ENCODE measurements at places on chromosomes 12 and 14.

DNA sequence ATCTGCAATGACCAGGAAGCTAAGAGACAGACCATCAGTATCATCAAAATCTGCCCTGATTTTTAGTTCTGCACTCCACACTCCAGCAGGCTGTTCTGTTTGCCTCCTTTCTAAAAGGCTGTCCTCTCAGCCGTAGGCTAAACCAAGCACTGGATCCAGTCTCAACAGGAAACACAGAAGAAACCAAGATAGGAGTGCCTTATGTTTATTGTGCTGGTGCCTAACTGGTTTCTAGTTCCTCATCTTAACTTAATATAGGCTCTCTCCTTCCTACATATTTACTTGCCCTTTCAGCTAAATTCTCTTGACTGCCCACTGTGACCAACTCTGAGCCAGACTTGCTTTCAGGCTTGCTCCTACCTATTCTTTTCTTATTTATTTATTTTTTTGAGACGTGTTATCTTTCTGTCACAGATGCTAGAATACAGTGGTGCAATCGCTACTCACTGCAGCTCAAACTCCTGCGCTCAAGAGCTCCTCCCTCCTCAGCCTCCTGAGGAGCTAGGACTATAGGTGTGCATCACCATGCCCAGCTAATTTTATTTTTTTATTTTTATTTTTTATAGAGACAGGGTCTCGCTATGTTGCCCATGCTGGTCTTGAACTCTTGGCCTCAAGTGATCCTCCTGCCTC is 30.8 kb downstream of the GALNT4 start:
- DNase-seq: no peak

- no peak for DNase-seq
These were observed 1.9 kb downstream of the GYS2 start for GRCh38 chr12:21602774-21603173.

DNA sequence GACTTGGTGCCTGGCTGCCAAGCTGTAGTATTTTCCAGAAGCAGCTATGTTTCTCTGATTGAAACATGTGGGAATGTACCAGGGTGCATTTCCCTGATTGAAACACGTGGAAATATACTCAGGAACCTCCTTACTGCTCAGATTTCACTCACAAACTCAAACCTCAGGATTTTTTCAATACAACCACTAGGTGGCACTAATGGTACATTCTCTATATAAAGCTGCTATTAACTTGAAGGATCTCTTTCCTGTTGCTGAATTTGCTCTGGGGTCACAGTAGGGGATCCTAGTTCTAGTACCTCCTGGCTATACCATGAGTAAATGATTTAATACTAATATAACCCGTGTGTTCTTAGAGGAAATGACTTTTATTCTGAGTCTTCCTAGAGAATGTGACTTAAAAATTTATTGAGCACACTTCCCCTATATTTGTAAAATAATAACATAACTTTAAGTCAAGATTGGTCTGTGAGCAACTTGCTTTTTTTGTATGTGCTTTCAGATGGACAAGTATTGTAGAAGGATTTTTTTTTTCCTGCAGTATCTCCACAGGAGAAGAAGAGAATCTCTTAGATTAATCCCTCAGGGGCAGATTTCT is 173.8 kb upstream of the MIS18BP1 start:
- DNase-seq: no peak

GRCh38 chr14:81991998-81992397 is 458.3 kb upstream of the SEL1L start:
- no peak for DNase-seq

- no peak for DNase-seq
These were observed 64.0 kb downstream of the MON2 start for GRCh38 chr12:62530596-62530995.

DNA sequence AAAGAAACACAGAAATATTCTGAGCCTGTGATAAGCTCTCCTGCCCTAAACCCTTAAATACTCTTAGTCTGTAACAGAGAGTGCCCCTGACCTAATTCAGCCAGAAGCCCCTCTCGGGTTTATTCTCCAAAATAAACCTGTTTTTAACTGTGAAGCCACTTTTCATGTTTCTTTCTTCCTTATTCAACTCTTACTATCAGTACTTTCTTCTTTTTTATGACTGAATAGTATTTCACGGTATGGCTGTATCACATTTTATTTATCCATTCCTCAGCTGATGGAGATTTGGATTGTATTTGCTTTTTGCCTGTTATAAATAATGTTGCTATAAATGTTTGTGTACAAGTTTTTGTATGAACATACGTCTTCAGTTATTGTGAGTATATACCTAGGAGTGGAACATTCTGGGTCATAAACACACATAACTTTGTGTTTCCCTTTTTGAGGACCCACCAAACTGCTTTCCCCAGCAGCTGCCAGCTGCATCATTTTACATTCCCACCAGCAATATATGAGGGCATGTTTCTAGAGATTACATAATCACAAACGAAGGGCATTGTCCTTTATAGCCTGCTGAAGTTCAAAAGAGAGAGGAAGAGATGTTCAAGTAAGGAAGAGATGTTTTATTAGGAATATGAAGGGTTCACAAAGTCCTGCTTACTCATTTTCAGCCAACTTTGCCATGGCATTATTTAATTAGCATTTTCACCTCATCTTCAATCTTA is 199.4 kb upstream of the NUDT4 start:
- DNase-seq: no peak

DNA sequence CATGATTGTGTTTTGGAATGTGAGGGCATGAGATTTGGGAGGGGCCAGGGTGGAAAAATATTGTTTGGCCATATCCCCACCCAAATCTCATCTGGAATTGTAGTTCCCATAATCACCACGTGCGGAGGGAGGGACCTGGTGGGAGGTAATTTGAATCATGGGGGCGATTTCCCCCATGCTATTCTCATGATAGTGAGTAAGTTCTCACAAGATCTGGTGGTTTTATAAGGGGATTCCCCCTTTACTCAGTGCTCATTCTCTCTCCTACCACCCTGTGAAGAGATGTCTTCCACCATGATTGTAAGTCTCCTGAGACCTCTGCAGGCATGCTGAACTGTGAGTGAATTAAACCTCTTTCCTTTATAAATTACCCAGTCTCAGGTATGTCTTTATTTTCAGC is 15.7 kb downstream of the OR10P1 start:
- no peak for DNase-seq

Measured in stimulated activated CD4-positive, alpha-beta T cell treated with anti-CD3 and anti-CD28 coated beads, Interleukin-4, amount 100 ng/mL, for 48 hours (primary cell).